ENCODE measurements at places on chromosomes 16 and 17.

DNA sequence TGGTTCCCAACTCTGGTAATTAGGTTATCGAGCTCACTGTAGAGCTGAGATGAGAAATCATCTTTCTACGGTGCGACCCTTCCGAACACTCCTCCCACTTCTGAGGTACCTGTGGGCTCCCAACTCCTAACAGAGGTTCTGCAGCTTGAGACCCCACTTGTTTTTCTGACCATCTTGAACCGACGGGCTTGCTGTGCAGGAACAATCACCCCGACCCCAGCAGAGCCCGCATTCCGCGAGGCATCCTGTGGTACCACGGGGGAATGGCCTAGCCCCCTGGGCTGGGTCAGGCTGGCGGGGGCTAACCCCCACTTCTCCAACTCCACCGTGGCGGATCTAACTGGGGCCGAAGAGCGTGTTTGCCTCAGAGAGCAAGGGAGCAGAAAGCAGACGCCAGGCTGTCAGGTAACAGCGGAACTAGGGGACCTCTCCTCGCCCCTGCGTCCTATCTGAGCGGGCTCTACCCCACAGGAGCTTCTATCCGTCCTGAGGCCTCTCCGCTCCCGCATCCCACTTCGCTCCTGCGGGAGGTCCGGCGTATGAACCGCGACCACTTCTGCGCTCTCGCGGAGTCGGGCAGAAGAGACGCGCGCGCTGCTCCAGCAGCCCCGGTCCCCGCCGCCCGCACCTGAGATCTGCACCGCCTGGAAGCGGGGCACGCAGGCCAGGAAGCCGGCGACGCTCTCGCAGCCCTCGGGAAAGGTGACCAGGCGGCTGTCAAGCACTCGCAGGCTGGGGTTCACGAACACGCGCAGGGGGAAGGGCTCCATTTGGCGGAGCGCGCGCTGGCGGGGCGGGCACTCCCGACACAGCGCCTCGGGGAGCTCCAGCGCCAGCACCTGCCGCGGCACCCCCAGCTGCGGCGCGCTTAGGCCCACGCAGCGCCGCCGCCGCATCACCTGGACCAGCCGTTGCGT lies 761 bp downstream of the PDF start:
- no peak for DNase-seq

DNA sequence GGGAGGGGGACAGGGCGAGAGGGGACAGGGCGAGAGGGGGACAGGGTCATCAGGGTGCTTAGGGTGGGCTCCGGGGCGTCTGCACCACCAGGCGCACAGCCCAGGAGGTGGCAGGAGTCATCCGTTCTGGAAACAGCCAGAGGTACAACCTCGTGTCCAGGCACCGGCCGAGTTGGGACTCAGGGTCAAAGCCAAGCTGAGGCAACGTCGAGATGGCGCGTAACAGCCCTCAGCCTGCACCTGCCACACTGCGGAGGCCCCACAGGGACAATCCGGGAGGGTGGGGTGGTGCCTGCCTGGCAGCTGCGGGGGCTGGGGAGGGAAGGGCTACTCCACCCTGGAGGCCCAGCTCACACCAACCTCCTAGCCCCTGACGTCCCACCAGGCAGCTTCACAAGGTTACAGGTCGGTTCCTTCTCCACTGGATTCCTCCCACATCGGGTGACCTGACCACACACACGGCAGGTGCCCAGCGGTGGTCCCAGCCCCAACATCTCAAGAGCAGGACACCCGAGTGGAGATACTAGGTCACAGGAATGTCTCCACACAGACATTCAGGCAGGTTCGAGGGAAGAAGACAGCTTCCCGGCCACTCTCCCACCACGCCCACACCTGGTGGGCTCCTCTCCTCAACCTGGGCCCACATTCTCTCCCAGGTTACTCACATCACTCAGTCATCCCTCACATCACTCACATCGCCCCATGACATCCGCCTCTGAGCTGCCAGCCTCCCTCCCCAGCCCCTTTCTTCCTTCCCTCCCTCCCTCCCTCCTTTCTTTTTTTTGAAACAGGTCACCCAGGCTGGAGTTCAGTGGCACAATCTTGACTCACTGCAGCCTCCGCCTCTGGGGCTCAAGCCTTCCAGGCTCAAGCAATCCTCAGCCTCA lies 47.3 kb downstream of the RPH3AL start:
- no peak for DNase-seq

GRCh38 chr17:78986649-78987328 lies 7.1 kb upstream of the LGALS3BP start:
- DNase-seq, result no peak

- DNase-seq, result no peak
Measured at GRCh38 chr17:20063665-20064648, 54.8 kb downstream of the SPECC1 start.

DNA sequence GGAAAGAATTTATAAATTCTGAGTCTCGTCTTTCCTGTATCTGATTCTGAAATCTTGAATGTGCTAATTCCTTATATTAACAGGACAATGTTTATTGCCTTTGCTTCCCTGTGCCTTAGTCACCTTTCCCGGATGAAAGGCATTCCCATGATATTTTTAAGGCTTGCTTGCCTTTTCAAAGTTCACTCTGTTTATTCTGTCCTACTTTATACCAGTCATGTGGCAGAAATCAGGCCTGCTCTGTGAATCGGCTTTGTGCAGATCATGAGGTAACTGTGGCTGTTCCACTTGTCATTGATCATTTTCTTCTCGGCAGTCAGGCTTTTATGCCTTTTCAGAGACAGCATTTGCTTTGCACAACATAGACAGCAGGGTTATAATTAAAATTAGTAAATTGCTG lies 28.8 kb upstream of the ABCC11 start:
- DNase-seq, result no peak

GRCh38 chr16:89602273-89602951 lies 11.0 kb upstream of the DPEP1 start:
- no peak for DNase-seq

DNA sequence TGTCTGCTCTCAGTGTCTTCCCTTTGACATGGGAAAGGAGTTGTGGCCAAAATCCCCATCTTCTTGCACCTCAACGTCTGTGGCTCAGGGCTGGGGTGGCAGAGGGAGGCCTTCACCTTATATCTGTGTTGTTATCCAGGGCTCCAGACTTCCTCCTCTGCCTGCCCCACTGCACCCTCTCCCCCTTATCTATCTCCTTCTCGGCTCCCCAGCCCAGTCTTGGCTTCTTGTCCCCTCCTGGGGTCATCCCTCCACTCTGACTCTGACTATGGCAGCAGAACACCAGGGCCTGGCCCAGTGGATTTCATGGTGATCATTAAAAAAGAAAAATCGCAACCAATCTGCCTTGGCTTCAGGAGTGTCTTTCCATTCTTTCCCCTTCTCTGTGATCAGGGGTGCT lies 918 bp upstream of the MRM1 start:
- DNase-seq, result no peak

DNA sequence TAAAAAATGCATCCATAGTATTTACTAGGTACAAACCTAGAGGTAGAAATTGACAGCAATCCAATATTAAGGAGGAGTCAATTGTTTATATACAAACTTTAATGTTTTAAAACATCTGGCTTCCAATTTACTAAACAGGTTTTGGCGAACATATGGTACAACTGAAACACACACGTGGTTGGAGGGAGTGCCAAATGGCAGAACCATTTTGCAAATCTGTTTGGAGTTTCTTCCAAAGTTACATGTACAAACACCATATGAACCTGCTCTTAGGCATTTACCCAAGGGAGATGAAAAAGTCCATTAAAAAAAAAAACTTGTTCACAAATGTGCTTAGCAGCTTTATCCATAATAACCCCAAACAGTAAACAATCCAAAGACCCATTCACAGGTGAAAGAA lies 159.8 kb upstream of the MYOCD start:
- DNase-seq, result no peak

DNA sequence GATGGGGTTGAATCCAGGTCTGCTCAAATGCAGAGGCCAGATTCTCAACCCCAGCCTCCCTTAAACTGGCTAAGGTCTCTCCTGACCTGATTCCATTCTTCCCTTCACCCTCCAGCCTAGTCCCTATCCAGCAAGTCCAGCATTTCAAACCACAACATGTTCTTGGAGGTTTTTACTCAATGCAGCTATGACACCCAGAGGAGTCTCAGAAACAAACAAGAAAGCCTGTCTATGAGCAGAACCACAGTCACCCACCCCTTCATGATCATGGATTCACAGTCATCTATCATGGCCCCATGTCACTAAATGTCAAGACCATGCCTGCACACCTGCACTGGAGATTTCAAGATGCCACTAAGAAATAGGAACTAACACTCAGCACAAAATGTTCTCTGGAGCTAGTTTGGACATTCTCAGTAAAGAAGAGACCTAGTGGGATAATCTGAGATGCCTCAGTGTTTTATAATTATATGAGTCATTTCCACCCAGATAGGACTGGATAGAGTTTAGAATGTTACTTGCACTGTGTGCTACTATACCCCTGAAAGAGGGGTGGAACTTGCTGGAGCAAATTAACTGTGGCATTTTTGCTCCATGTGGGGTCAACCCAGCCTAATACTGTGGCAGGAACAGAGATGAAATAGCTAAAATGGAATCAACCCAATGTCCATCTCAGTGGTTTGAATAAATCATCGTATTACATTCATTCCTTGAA lies 9.5 kb upstream of the METTL22 start:
- no peak for DNase-seq

DNA sequence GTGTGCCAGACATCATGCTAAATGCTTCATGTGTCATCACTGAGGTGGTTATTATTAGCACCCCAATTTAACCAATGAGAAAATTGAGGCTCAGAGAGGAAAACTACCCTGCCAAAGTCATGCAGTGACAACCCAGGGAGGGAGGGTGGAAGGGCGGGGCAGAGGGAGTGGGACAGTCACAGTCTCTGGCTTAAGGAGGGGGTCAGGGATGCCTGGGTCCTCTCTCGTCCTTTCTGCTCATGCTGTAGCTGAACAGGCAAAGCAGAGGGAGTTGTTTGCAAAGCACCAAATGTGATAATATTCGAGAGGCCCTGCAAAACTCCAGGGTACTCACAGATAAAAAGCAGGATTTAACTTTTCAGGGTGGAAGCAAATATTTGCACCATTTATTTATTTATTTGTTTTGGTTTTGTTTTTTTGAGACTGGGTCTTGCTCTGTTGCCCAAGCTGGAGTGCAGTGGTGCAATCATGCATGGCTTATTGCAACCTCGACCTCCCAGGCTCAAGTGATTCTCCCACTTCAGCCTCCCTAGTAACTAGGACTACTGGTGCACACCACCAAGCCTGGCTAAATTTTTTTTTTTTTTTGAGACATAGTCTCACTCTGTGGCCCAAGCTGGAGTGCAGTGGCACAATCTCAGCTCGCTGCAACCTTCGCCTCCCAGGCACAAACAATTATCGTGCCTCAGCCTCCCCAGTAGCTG lies 47.9 kb upstream of the NKD1 start:
- DNase-seq, result no peak

- DNase-seq, result no peak
Measured at GRCh38 chr17:55456307-55457240, 34.9 kb upstream of the MMD start.

DNA sequence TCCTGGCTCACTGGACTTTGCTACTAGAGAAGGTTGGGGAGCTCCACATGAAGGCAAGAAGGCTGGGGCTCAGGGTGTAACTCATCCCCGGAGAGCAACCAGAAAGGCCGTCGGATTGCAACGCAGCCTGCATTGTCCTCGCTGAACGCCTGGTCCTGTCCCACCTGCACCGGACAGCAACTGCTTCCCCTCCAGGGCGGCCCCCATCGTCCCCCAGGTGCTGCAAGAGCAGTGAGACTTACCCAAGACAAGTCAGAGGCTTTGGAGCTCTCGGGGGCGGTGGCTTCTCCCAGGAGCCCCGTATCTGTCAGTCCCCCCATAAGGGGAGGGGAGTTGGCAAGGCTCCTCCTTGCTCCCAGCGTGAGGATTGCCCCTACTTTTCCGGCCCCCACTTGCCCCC lies 18.4 kb downstream of the METRNL start:
- no peak for DNase-seq

All from iPS DF 19.7 (cell line).